ENCODE measurements at places on chromosomes 6 and 20.

GRCh38 chr6:36927691-36928546, 26.6 kb upstream of the PI16 start:
- DNase-seq = no peak

GRCh38 chr6:75863001-75863400, 114.0 kb downstream of the MYO6 start:
- no peak for DNase-seq

GRCh38 chr6:142381181-142381580, 79.4 kb downstream of the ADGRG6 start:
- DNase-seq = no peak

DNA sequence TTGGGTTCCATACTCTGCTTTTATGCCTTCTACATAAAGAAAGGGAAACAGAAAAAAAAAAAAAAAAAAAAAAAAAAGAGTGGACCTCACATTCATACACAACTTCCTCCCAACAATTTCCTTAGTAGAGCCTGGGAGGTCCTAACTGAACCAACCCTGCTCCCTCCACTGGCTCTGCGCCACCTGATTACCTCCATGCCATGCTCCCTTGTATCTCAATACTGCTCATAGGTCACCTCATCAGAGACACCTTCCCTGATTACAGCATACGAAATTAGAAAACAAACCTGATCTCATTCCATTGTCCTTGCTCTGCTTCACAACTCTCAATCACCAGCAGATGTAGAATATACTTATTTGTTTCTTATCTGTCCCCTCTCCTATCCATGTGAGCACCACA, 134.2 kb upstream of the EYA4 start:
- no peak for DNase-seq
